NCI-H2081 treated with DMSO at 0.1 percent for 48 hours (cell line): ENCODE measurements at places on chromosomes 12 and 14.
A peak's percentile ranks its signal among the peaks of the same experiment; 100 is the strongest.

GRCh38 chr14:35814371-35815005 is 5.4 kb upstream of the RALGAPA1 start:
- DNase-seq: peak; percentile 20

- DNase-seq: no peak
Observed at GRCh38 chr12:129841251-129841650, 62.6 kb downstream of the TMEM132D start.

DNA sequence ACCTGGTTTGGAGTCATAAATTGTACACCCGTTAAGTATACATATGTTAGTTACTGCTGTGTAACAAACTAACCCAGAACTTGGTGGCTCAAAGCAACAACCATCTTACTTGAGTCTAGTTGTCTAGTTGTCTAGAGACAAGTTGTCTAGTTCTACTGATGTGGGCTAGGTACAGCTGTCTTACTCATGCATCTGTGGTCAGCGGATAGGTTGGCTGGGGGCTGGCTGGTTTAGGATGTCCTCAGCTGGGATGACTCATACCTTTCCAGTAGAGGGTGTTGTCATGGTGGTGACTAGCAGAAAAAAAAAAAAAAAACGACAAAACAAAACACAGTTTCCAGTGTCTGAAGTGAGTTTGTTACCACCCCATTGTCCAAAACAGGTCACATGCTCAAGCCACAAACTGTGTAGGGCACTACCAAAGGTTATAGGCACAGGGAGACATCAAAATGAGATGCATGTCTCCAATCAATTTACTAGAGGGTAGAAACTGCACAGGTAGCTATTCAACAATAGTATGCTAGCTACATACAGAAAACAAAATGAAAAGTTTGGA is 680.3 kb downstream of the MED13L start:
- DNase-seq: no peak

- DNase-seq: no peak
Observed at GRCh38 chr14:101134161-101134631, 230.7 kb upstream of the RTL1 start.

DNA sequence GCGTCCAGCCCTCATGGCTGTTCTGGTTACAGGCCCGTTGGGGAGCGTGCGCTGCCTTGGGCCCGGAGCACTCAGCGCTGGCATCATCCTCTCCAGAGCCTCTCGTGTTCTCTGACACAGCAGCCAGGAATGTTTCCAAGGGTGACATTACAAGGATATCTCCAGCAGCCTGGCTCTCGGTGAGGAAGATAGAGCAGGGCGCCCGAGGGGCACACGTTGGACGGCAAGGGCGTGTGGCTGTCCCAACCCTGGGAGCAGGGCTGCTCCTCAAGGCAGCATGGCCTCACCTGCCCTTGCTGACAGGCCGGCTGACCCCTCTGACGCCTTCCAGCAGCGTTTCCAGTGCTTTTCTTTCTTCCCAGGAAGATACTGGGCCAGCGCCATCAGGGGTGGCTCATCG is 14.4 kb downstream of the LRCOL1 start:
- DNase-seq: no peak

DNA sequence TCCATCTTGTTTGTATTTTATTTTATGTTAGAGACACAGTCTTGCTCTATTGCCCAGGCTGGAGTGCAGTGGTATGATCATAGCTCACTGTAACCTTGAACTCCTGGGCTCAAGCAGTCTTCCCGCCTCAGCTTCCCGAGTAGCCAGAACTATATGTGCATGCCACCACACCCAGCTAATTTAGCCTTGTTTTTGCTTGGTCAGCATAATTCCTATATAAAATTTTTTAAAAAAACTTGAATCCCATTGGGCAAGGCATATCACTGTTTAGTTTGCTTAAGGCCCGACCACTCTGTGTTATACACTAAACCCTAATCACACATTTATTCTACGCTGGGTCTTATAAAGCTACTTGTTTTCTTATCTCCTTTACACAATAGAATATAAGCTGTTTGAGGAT is 266.4 kb downstream of the AKAP6 start:
- no peak for DNase-seq
